ENCODE measurements at places on chromosomes 4 and X.

DNA sequence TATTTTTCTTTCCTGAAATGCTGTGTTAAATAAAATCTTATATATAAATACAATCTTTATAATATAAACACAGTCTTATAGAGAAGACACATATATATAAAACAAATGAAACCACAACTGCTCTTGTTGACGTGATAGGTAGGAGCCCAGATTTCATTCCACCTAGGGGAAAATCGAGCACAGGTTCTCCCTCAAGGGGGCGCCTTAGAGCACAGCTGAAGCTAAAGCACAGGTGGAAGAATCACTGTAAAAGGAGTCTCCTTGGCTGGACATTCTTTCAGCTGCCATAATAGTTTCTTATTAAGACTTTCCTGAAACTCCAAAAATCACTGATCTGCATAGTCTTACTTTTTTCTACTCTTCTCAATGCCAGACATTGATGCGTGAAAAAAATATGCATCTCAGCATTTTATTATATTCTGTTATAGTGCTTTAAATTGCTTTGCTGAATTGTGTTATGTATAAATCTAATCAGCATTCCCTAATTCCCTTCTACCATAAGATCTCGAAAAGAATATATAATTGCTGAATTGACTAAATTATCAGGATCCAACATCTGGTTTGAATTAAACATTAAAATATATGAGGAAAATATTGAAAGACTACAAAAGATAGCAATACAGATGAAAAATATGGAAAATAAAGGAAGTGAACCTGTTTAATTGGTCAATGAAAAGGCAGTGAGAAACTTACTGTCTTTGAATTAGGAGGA is 25.5 kb upstream of the RXFP1 start:
- no peak for DNase-seq

GRCh38 chr4:57159866-57160265 is 49.7 kb upstream of the IGFBP7 start:
- DNase-seq, result no peak

- no peak for DNase-seq
Measured at GRCh38 chr4:27318740-27319139, 458.1 kb downstream of the STIM2 start.

GRCh38 chrX:136339702-136340101 is 38.9 kb downstream of the ADGRG4 start:
- DNase-seq, result no peak

GRCh38 chrX:79452881-79453280 is 85.7 kb upstream of the ITM2A start:
- no peak for DNase-seq

GRCh38 chr4:38468339-38468866 is 195.6 kb upstream of the KLF3 start:
- no peak for DNase-seq
